Pulmonary artery endothelial cell (primary cell): ENCODE measurements at places on chromosomes 13 and 19. TPM values are rescaled to one million over a fixed set of nuclear protein-coding genes. Genes with fewer than 3 reads are reported as not detected.

LILRB2 gene
- not detected in 2 replicates for total RNA-seq

FFAR2 gene
- total RNA-seq = not detected in 2 replicates

GRCh38 chr19:40147693-40148347, 43.4 kb upstream of the MAP3K10 start:
- DNase-seq = no peak

DNA sequence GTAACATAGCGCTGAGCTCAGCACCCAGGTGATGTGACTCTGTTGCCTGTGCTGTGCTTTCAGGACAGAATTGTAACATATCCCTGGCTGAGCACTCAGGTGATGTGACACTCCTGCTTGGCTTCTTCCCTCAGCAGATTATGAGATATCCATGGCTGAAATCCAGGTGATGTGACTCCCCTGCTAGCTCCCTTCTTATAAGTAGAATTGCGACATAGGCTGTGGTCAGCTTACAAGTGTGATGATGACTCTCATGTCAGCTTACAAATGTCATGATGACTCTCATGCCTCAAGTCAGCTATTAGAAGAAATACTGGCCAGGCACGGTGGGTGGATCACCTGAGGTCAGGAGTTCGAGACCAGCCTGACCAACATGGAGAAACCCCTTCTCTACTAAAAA, 14.3 kb upstream of the ZNF429 start:
- DNase-seq = no peak

GRCh38 chr13:95138876-95139585, 162.2 kb downstream of the ABCC4 start:
- DNase-seq = no peak

GRCh38 chr13:66778461-66778860, 451.7 kb downstream of the PCDH9 start:
- DNase-seq = no peak
